ENCODE measurements at places on chromosomes 7 and 10. TPM values are rescaled to one million over a fixed set of nuclear protein-coding genes. Genes with fewer than 3 reads are reported as not detected.

Gene ADRA2A
- 4.2 TPM for total RNA-seq

Gene ERCC6
- 24.5 TPM for total RNA-seq

Gene PHKG1
- 5.2 TPM for total RNA-seq

Gene CACNB2
- total RNA-seq: 11.9 TPM

Gene RASSF4
- 23.3 TPM for total RNA-seq

Gene OGA
- 123 TPM for total RNA-seq

Gene GNAI1
- 64.9 TPM for total RNA-seq

Gene SEMA3C
- 46.0 TPM for total RNA-seq

Gene CLDN4
- total RNA-seq: 345 TPM

Gene GBX1
- total RNA-seq: not detected

Gene TMEM130
- not detected for total RNA-seq

Gene MYL10
- not detected for total RNA-seq

Gene PNLIP
- total RNA-seq: not detected

Gene ECHDC3
- 69.6 TPM for total RNA-seq

Gene AP3M1
- total RNA-seq: 19.7 TPM

Gene SPDYE16
- total RNA-seq: not detected

Gene GOLGA7B
- 19.3 TPM for total RNA-seq

Gene SPDYE1
- not detected for total RNA-seq

Gene RGR
- total RNA-seq: not detected

Gene SPDYE8
- total RNA-seq: not detected

Gene FRA10AC1
- 4.7 TPM for total RNA-seq

Gene GJD4
- 0.42 TPM for total RNA-seq

Gene CYP2C18
- 15.2 TPM for total RNA-seq

Gene ANKRD22
- total RNA-seq: 30.1 TPM

Gene CDK14
- total RNA-seq: 3.7 TPM

Gene HACD1
- 1.9 TPM for total RNA-seq

Gene RARRES2
- 17.5 TPM for total RNA-seq

Gene MASTL
- total RNA-seq: 8.3 TPM

Data from suprapubic skin (tissue), 4 donors.